ENCODE measurements at places on chromosomes 16 and 17.

- no peak for DNase-seq
Observed at GRCh38 chr17:60163108-60163784, 13.5 kb downstream of the CA4 start.

GRCh38 chr17:7098802-7099459 is 15.7 kb downstream of the ASGR2 start:
- DNase-seq, result no peak

DNA sequence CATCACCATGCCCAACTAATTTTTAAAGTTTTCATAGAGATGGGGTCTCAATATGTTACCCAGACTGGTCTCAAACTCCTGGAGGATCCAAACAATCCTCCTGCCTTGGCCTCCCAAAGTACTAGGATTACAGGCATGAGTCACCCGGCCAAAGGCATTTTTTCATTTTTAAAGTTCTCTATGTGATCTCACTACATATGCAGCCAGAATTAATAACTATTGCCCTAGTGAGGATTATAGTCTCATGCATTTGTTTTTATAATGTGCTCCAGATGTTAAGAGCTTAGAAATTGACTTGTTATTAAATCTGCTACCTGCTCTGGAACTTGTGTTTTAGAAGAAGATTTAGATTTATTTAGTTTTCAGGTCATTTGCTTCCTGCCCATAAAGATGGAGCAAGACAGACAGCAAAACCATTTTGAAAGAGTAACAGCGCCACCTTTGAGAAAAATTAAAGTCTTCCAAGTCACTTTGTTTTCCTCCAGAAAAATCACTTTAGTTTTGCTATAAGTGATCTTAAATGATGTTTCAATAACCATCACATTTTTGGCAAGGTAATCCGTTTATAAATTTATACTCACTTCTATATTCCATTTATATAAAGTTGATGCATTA is 79.5 kb downstream of the CA4 start:
- DNase-seq, result no peak

- DNase-seq, result no peak
Observed at GRCh38 chr17:17111401-17112393, 69.4 kb downstream of the MPRIP start.

- DNase-seq, result no peak
Observed at GRCh38 chr16:69365901-69366300, 14.3 kb upstream of the TMED6 start.
